ENCODE measurements at places on chromosomes 1 and 21.
A peak's percentile ranks its signal among the peaks of the same experiment; 100 is the strongest.

DNA sequence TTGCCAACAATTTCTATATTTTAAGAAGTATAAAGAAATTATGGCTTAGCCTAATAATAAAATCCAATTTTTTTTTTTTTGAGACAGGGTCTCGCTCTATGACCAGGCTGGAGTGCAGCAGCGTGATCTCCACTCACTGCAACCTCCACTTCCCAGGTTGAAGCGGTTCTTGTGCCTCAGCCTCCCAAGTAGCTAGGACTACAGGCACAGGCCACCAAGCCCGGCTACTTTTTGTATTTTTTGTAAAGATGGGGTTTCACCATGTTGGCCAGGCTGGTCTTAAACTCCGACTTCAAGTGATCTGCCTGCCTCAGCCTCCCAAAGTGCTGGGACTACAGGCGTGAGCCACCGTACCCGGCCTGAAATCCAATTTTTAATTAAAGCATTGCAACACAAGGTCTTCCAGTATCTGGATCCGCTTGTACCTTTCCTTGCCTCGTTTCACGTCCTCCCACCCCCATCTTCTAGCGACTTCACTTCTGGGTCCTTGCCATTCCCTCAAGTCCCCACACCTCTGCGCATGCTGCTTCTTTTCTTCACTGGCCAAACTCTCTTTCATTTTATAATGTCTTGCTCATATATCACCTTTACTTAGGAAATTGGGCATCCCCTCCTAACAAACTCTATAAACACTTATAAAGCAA is 2.3 kb downstream of the FUBP1 start:
- peaks cover 7% of the 10 kb centered on the region for H3K36me3 ChIP-seq
- DNase-seq: peak; percentile 30
- no peak overlapping the region for H3K4me3 ChIP-seq
- peaks cover 36% of the 10 kb centered on the region for H3K4me1 ChIP-seq
- no peaks in the 10 kb centered on the region for H3K27me3 ChIP-seq
- H3K27ac ChIP-seq: peak overlapping the region; percentile 93

- H3K27me3 ChIP-seq: no peaks in the 10 kb centered on the region
- no peaks in the 10 kb centered on the region for H3K4me1 ChIP-seq
- no peak for DNase-seq
- no peak overlapping the region for H3K27ac ChIP-seq
- H3K36me3 ChIP-seq: no peaks in the 10 kb centered on the region
Measured at GRCh38 chr1:7369866-7370265, 401.2 kb upstream of the VAMP3 start.

GRCh38 chr1:212680680-212681389 is 18.8 kb downstream of the BATF3 start:
- peaks cover 51% of the 10 kb centered on the region for H3K4me1 ChIP-seq
- H3K4me3 ChIP-seq: no peak overlapping the region
- peaks cover 12% of the 10 kb centered on the region for H3K27me3 ChIP-seq
- no peak for DNase-seq
- H3K27ac ChIP-seq: no peak overlapping the region

GRCh38 chr1:210747112-210747511 is 386.8 kb downstream of the KCNH1 start:
- H3K4me3 ChIP-seq: no peak overlapping the region
- no peaks in the 10 kb centered on the region for H3K27me3 ChIP-seq
- no peak for DNase-seq
- H3K4me1 ChIP-seq: no peaks in the 10 kb centered on the region
- no peak overlapping the region for H3K27ac ChIP-seq

DNA sequence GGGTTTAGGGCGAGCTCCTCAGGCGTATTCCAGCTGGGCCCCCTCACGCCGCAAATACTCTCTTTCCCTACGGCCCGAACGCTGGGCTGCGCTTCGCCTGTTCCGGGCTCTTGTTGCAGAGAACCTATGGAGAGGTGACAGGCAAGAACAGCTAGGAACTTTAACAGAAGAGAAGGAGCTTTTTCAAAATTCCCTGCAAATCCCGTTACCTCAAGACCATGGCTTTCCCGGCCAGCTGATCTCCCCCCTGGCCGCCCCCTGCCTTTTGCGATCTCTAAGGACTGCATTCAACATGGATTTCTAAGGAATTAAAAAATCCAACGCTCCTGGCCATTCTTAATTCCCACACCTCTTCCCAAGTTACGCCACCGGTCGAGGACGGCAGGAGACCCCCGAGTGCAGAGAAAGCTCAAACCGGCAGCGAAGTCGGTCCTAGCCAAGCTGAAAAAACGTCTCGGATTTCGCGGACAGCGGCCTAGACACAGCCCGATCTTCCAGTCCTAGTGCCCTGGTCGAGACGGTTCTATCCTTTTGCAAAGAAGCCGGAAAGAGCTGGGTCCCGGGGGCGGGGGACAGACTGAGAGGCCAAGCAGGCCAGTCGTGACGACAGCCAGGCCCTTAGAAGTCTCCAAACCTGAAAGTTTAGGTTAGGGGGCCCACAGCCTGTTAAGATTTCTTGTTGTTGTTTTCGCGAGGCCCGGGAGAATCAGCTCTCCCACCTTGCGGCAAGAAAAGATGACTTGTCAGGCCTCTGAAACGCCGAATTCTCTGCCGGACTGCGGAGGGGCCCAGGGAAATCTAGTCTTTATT is 1.1 kb upstream of the TBX15 start:
- peaks cover 71% of the 10 kb centered on the region for H3K27me3 ChIP-seq
- no peak for DNase-seq
- H3K36me3 ChIP-seq: no peaks in the 10 kb centered on the region
- no peak overlapping the region for H3K4me3 ChIP-seq

- H3K4me1 ChIP-seq: peaks cover 18% of the 10 kb centered on the region
- H3K27ac ChIP-seq: no peak overlapping the region
- H3K36me3 ChIP-seq: no peaks in the 10 kb centered on the region
- peak; percentile 11 for DNase-seq
- peaks cover 23% of the 10 kb centered on the region for H3K27me3 ChIP-seq
- H3K4me3 ChIP-seq: no peak overlapping the region
Measured at GRCh38 chr1:85580872-85581801, 576 bp downstream of the CCN1 start.

DNA sequence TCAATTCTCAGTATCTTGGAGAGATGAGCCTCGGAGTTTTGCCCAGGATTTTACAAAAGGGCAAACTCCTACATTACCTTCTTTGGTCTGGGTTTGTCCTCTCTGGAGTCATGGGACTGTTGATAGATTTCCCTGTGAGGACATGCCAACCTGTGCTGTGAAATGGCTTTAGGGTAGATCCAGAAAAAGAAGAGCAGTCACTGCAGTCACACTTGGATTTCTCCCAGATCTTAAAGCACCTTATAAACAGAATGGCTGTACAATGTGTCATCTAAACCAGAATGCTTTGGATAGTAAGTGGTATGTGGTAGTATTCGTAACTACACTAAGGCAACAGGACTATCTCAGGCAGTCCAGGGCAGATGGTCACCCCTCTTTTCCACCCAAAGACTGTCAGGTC is 1.9 kb upstream of the CSRP1 start:
- no peaks in the 10 kb centered on the region for H3K27me3 ChIP-seq
- no peak overlapping the region for H3K27ac ChIP-seq
- no peak for DNase-seq
- H3K4me1 ChIP-seq: peaks cover 26% of the 10 kb centered on the region
- no peaks in the 10 kb centered on the region for H3K36me3 ChIP-seq
- no peak overlapping the region for H3K4me3 ChIP-seq

- H3K27me3 ChIP-seq: no peaks in the 10 kb centered on the region
- peaks cover 16% of the 10 kb centered on the region for H3K36me3 ChIP-seq
- no peak overlapping the region for H3K4me3 ChIP-seq
- DNase-seq: no peak
- H3K4me1 ChIP-seq: no peaks in the 10 kb centered on the region
Measured at GRCh38 chr1:85665932-85666331, 42.3 kb downstream of the ZNHIT6 start.

GRCh38 chr1:58824753-58825389 is 41.0 kb upstream of the JUN start:
- DNase-seq: no peak
- H3K27me3 ChIP-seq: no peaks in the 10 kb centered on the region
- H3K4me1 ChIP-seq: no peaks in the 10 kb centered on the region
- H3K36me3 ChIP-seq: no peaks in the 10 kb centered on the region
- no peak overlapping the region for H3K27ac ChIP-seq

GRCh38 chr21:29078869-29079767 is 5.7 kb upstream of the CCT8 start:
- H3K4me3 ChIP-seq: no peak overlapping the region
- H3K27ac ChIP-seq: peak overlapping the region; percentile 71

GRCh38 chr1:228122921-228123441 is 13.9 kb upstream of the MRPL55 start:
- H3K27ac ChIP-seq: no peak overlapping the region
- no peaks in the 10 kb centered on the region for H3K27me3 ChIP-seq
- H3K4me3 ChIP-seq: no peak overlapping the region
- no peaks in the 10 kb centered on the region for H3K4me1 ChIP-seq

DNA sequence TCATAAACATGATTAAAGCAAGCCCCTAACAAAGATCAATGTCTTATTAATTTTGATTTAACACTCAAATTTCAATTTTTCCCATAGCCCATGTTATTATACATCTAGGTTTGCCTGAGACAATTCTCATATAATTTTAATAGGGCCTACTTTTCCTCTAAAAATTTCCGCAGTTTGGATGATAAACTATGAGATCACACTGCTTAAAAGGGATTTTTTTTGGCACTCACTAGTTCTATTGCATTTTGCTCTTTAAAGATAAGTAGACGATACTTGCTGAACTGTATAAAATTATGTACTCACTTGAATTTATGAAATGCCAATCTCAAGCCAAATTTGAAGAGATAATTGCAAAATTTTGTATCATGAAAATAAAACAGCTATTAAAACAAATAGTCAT is 480.4 kb upstream of the ZRANB2 start:
- H3K36me3 ChIP-seq: no peaks in the 10 kb centered on the region
- DNase-seq: no peak
- H3K4me3 ChIP-seq: no peak overlapping the region
- H3K4me1 ChIP-seq: no peaks in the 10 kb centered on the region
- no peaks in the 10 kb centered on the region for H3K27me3 ChIP-seq

DNA sequence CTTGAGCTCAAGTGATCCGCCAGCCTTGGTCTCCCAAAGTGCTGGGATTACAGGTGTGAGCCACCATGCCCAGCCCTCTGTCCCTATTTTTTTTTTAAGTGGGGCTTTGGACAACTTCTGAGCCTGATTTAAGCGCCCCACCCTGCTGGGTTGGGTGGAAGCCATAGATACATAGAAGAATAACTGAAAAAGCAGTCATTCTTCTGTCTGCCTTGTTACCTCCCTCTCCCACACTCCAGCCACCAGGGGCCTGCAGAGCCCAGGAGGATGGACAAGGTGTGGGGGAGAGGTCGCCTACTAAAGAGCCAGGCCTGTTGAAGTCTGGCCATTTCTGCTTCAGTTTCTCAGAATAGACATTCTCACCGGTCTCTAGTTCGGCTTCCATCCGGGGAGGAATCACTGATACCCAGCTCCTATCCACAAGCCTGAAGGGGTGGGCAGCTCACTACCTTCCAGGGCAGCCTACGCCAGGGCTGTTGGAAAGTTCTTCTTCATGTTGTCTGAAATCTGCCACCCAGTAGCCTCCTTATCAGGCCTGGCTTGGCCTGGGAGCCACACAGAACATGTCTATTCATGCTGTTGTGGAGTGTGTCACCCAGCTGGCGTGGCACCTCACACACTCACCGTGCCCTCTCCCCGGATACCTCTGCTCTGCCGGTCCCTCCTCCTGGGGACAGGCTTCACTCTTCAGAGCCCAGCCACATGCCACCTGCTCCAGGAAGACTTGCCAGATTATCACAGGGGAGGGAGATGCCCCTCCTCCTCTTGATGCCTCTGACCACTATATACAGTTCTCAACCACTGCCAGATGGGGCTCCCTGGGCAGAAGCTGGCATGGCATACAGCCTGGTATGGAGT is 27.7 kb downstream of the KNCN start:
- peaks cover 6% of the 10 kb centered on the region for H3K27me3 ChIP-seq
- H3K4me1 ChIP-seq: no peaks in the 10 kb centered on the region
- no peaks in the 10 kb centered on the region for H3K36me3 ChIP-seq
- no peak overlapping the region for H3K4me3 ChIP-seq

DNA sequence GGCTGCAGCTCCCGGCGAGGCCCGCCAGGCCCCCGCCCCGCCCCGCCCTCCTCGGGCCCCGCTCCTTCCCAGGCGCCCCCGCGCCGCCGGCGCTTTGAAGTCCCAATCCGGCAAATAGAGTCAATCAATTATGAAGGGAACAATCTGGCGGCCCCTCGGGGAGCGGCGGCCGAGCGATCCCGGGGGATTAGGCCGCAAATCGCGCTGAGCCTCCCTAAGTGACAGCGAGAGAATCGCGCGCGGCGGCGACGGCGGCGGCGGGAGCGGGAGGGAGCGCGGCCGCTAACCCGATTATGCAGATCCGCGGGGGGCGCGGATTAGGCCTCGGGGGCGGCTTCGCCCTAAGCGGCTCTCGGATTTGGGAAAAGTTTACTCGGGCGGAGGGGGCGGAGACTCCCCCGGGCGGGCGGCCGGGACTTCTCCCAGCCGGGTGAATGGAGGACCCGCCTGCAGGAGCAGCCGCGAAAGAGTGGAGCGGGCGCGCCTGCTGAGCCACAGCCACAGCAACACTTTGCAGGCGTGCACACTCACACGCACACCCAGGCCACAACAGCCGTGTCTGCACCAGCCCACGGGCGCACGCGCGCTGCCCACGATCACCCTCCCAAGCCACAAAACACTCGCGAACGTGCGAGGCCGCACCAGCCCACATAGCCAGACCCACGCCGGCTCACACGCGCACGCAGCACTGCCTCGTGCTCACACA is 23.0 kb upstream of the DMBX1 start:
- peaks cover 11% of the 10 kb centered on the region for H3K27me3 ChIP-seq
- no peaks in the 10 kb centered on the region for H3K36me3 ChIP-seq
- peak overlapping the region; percentile 29 for H3K4me3 ChIP-seq
- peaks cover 10% of the 10 kb centered on the region for H3K4me1 ChIP-seq
- DNase-seq: no peak

DNA sequence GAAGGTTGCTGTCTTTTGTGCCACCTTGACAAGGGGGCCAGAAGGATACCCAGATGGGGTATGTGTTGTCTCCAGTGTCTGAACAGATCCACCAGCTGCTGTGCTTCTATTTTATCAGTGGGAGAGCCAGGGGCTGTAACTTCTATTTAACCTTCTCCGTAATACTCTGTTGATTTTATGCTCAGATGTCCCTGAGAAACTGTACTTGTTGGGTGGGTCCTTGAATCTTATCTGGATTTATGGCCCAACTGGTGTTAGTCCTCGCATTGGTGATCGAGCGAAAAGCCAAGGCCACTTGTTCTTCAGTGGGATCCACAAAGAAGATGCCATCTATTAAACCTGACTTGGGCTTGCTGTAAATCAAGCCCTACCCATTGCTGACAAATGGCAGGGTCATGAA is 56.4 kb downstream of the ST6GALNAC3 start:
- H3K4me3 ChIP-seq: no peak overlapping the region
- DNase-seq: no peak
- no peak overlapping the region for H3K27ac ChIP-seq
- H3K4me1 ChIP-seq: no peaks in the 10 kb centered on the region

DNA sequence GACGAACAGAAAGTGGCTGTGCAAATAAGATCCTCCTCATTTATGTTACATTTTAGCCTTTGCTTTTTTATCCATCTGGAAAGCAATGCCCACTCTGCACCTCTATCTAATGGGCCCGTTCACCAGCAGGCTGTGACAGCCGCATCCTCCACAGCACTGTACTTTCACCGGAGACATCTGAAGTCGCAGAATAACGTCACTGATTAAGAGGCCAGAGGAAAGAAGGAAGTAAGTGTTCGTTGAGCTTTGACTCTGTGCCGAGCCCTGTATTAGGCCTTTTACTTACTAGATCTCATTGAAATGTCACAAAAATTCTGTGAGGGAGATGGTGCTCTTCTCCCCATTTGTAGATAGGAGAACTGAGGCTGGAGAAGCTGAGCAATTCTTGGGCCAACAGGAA is 62.3 kb downstream of the KAZN start:
- no peak overlapping the region for H3K27ac ChIP-seq
- no peaks in the 10 kb centered on the region for H3K27me3 ChIP-seq
- no peaks in the 10 kb centered on the region for H3K4me1 ChIP-seq

All from natural killer cell (primary cell).